ENCODE measurements at places on chromosomes 11 and 22. TPM values are rescaled to one million over a fixed set of nuclear protein-coding genes. Genes with fewer than 3 reads are reported as not detected.

The DCHS1 gene
- 48.4 TPM for total RNA-seq

The RIMBP3B gene
- 1.2 TPM for total RNA-seq

The NEAT1 gene
- 6.5 TPM for total RNA-seq

The PARVG gene
- 1.4 TPM for total RNA-seq

The SLC25A1 gene
- 36.7 TPM for total RNA-seq

The SHANK3 gene
- total RNA-seq: 13.6 TPM

The SLC5A12 gene
- 0.46 TPM for total RNA-seq

The CD3E gene
- not detected for total RNA-seq

The VSIG10L2 gene
- not detected for total RNA-seq

The CD248 gene
- total RNA-seq: 1.6 TPM

The CAPRIN1 gene
- total RNA-seq: 265 TPM

The SLC22A9 gene
- total RNA-seq: not detected

The ACCS gene
- total RNA-seq: 16.6 TPM

The PTGDR2 gene
- 1.8 TPM for total RNA-seq

The RIBC2 gene
- 2.5 TPM for total RNA-seq

The OR10A2 gene
- not detected for total RNA-seq

The RTCB gene
- 81.4 TPM for total RNA-seq

The PLAAT2 gene
- not detected for total RNA-seq

The OTOG gene
- total RNA-seq: 0.23 TPM

The RASSF10 gene
- 10.8 TPM for total RNA-seq

The OR10D3 gene
- total RNA-seq: not detected

All from diencephalon (tissue), 1 donor.